ENCODE measurements at places on chromosomes 1 and 21.

GRCh38 chr1:18632218-18632588 is 1.6 kb downstream of the PAX7 start:
- DNase-seq, result no peak

DNA sequence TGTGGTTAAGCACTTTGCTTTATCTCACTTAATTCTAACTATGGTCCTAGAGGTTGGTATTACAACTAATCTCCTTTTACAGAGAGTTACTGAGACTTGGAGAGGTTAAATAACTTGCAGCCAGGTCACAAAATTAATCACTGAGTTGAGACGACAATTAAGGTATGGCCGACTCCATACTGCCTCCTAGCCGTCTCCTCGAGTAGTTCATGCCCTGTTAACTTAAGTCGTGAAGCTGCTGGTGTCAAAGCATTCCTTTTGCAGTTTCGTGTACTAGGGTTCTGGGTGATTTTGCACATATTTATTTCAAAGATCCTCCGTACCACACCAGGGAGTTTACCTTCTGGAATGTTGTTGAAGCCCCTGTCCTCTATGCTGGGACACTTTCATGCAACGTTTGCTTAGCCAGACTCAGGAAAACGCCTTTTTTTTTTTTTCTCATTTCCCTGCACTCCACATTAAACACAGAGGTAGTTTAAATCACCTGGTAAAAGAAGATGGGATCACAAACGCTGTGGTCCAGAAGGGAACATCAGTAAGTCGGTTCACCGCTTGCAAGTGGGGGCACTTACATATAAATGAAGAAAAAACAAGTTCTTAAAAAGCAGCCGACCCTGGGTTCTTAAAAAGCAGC is 570 bp upstream of the NEK7 start:
- DNase-seq, result peak; percentile 34

GRCh38 chr1:101435831-101436511 is 199.2 kb downstream of the S1PR1 start:
- no peak for DNase-seq

DNA sequence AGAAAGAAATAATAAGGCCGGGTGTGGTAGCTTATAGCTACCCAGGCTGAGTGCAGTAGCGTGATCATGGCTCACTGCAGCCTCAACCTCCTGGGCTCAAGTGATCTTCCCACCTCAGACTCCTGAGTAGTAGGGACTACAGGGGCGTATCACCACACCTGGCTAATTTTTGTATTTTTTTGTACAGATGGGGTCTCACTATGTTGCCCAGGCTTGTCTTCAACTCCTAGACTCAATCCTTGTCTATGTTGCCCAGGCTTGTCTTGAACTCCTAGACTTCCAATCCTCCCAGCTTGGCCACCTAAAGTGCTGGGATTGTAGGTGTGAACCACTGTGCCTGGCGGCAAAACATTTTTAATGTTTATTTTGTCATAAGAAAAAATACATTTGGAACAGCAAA is 30.5 kb downstream of the MIXL1 start:
- no peak for DNase-seq

- DNase-seq, result no peak
These were observed 276.9 kb upstream of the ADGRL4 start for GRCh38 chr1:79283451-79283850.

DNA sequence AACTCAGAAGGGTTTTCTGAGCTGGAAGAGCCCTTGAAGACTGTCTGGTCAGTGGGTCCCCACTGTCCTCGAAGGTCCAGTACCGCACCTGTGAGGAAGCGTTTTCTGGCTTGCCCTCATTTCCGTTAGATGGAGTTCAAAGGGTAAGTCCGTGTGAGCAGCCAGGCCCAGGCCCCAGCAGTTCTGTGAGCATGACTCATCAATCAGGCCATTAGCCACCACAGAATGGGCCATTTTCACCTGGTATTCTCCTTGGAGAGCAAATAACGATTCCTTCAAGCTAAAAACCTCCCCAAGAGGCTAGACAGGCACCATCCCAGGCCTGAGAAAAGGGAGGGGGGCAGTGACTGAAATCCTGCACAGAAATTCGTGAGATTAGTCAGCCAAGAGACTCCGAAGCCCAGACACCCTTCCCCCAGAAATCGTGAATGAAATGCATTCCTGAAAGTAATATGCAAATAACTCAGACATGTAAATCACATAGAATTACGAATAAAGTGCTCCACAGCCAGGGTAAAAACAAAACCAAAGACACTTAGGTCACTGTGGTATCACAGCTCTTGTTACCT is 66.0 kb downstream of the BCAR3 start:
- DNase-seq, result no peak

GRCh38 chr1:100532645-100533044 is 5.3 kb upstream of the GPR88 start:
- DNase-seq, result no peak

GRCh38 chr1:13945856-13946255 is 245.9 kb downstream of the PRDM2 start:
- DNase-seq, result no peak

GRCh38 chr1:23149114-23149513 is 19.5 kb downstream of the LUZP1 start:
- no peak for DNase-seq

GRCh38 chr21:37891972-37892371 is 24.3 kb downstream of the KCNJ6 start:
- no peak for DNase-seq

Measured in stimulated activated CD8-positive, alpha-beta memory T cell treated with anti-CD3 and anti-CD28 coated beads, Interleukin-2, amount 100 ng/mL, for 1 hour (primary cell).